Heart right ventricle (tissue), 16 donors: ENCODE measurements at places on chromosomes 13 and 19. TPM values are rescaled to one million over a fixed set of nuclear protein-coding genes. Genes with fewer than 3 reads are reported as not detected.

Gene NEK5
- total RNA-seq: 0.31 TPM

Gene GGN
- not detected for total RNA-seq

Gene NPAS1
- total RNA-seq: not detected

Gene ERICH4
- total RNA-seq: not detected

Gene PRR22
- total RNA-seq: 0.90 TPM

Gene PODNL1
- total RNA-seq: 2.0 TPM

Gene PEAK3
- 0.13 TPM for total RNA-seq

Gene THSD1
- total RNA-seq: 5.6 TPM

Gene UBE2L5
- not detected for total RNA-seq

Gene CD70
- total RNA-seq: 0.49 TPM

Gene CFAP97D2
- not detected for total RNA-seq

Gene ZNF8
- 5.0 TPM for total RNA-seq

Gene FOXA3
- not detected for total RNA-seq

Gene SPC24
- total RNA-seq: 1.6 TPM

Gene CDX2
- not detected for total RNA-seq

Gene METTL21C
- not detected for total RNA-seq

Gene MCEMP1
- total RNA-seq: 0.18 TPM

Gene VSTM1
- not detected for total RNA-seq
